ENCODE measurements at places on chromosomes 5 and 9.

- no peak for DNase-seq
Observed at GRCh38 chr9:10925896-10926295, 313.1 kb upstream of the PTPRD start.

GRCh38 chr5:39420482-39421145, 4.2 kb downstream of the DAB2 start:
- DNase-seq, result peak; percentile 25

DNA sequence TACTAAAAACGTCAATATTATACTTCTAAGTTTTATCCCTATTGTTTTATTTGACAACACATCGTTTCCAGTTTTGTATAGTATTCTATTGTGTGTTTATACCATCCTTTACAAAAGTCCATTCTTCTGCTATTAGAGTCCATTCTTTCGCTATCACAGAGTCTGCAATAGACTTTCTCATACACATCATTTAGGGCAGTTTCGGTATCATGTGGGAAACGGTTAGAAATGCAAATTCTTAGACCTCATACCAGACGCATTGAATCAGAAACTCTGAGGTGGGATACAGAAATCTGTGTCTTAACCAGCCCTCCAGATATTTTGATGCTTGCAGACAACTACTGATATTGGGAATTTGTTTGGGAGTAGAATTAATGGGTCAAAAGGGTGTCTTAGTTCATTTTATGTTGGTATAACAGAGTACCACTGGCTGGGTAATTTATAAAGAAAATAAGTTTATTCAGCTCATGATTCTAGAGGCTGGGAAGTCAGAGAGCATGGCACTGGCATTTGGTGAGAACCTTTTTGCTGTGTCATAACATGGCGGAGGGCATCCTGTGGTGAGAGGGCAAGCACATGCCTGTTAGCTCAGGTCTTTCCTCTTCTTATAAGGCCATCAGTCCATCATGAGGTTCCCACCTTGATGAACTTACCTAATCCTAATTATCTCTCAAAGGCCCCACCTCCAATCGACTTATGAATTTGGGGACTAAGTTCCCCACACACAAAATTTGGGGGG, 21.1 kb downstream of the CARTPT start:
- DNase-seq, result no peak

- DNase-seq, result no peak
Observed at GRCh38 chr5:102818345-102818744, 63.2 kb downstream of the PAM start.

DNA sequence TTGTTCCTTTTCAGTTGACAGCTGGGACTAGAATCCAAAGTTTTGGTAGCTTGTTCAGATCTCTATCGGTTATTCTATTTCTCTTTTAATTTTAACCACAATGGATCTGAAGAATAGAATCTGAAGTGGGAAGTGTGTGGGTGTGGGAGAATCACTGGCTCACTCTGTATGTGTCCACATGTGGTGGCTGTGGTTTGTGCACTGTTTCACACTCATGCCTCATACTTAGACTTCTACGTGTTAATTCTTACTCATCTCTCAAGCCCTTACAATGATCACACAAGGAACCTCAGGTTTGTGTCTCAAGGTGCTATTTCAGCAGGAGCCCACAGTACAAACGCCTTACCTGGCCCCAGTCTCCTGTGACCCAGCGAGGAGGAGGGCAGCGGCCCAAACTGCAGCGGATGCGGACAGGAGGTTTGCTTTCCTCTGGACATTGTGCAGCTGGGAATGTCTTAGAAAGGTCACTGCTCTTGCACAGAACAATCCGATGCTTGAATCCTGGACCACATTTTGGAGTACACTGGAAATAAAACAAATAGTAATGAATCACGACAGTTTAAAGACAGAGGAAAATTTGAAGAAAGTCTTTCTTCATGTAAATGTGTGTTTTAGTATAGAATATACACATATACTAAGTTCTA, 309.1 kb downstream of the ADAMTS6 start:
- DNase-seq, result no peak

DNA sequence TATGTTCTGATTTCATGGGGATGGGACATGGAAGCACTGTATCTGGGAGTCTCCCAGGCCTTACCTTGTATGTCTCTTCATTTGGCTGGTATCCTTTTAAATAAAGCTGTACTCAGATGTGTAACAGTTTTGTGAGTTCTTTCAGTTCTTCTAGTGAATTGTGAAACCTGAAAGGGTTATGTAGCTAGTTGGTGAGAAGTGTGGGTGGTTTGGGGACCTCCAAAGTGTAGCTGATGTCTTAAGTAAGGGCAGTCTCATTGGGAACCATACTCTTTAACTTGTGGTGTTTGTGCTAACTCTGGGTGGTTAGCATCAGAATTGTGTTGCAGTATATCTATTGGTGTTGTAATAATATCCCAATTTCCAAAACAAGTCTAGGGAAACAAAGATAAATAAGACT, 166.9 kb upstream of the CCNH start:
- no peak for DNase-seq

- DNase-seq, result no peak
Observed at GRCh38 chr5:177988989-177989625, 6.9 kb downstream of the PROP1 start.

DNA sequence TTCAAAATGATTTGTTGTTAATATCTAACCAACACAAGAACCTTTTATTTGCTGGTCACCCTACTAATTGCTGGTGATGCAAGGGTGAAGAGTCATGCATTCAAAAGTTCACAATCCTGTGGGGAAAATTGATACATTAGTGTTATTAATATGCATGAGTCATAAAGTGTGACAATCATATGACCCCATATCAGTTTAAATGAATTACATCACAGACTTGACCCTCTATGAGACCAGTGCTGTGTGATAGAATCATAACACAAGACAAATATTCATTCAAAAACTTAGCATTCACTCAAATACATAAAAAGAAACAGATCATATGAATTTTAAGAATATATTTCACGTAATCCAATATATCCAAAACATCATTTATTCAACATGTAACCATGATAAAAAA, 304.6 kb upstream of the CDH12 start:
- DNase-seq, result no peak

GRCh38 chr9:95468791-95469190, 48.0 kb downstream of the PTCH1 start:
- DNase-seq, result no peak

- no peak for DNase-seq
Observed at GRCh38 chr5:89823046-89823445, 586.5 kb downstream of the CETN3 start.

GRCh38 chr5:153636670-153637451, 146.4 kb downstream of the GRIA1 start:
- no peak for DNase-seq

GRCh38 chr5:81424728-81425127, 30.8 kb upstream of the ACOT12 start:
- no peak for DNase-seq

DNA sequence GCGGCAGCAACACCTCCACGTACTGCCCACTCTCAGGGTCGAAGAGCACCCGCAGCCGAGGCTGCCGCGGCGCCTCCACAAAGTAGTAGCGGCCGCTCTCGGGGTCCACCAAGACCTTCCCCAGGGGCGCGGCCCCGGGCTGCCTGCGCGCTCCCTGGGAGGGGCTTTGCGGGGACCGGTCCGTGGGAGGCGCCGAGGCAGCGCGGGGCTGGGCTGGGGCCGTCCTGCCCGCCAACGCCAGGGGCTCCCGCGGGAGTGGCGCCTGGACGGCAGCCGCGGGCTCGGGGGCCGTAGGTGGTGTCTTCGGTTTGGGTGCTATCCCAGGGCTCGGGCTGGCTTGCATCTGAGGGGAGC, 2.6 kb upstream of the MZB1 start:
- no peak for DNase-seq

DNA sequence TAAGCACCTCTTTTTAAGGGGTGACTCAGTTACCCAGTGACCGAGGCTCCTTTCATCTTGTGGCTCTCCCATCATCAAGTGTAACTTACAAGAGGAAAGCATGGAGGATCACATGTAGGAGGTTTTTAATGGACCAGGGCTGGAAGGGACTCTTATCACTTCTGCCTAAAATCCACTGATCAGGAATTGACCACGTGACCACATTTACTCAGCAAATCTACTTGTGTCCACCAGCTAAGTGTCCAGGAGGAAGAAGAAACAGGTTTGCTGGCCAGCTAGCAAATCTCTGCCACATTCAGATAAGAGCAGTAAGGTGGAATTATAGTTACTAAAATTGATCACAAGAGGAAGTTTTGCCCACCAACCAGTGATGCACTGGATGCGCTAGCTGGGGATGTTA, 486.0 kb downstream of the ENC1 start:
- DNase-seq, result no peak

GRCh38 chr5:171968531-171968930, 37.9 kb downstream of the FBXW11 start:
- DNase-seq, result no peak

DNA sequence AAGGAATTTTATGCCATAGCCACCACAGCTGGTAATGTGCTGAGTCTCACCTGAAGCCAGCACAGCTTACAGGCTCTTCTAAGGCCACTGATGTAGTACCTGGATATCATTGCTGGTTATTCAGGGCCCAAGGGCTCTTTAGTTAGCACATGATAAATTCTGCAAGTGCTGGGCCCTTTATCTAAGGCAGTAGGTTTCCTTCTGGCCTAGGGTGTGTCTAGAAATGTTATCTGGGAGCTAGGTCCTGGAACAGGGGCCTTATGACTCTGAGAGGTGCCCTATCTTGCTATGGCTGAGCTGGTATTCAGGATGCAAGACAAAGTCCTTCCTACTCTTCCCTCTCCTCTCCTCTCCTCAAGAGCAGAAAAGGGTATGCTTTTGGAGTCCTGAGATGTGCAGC, 1424.5 kb upstream of the NUDT12 start:
- DNase-seq, result no peak

- DNase-seq, result no peak
Observed at GRCh38 chr5:115243412-115243811, 19.3 kb downstream of the PGGT1B start.

DNA sequence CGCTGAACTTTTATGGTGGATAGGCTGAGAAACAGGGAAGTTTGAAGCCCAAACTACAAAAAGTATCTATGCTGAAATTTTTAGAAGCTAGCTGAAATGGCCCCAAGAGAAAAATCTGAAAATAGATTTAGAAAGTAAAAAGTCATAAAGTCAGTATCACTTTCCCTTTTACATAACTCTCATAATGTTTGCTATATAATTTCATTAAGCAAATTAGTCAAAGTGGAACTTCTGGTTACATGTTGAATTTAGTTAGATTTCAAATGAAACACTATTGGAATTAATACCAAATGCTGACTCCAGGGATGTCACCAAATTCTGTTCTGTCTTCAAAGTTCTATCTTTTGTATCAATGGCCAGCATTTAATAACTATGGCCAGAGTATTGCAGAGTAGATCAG, 126.9 kb downstream of the TTC39B start:
- DNase-seq, result no peak

DNA sequence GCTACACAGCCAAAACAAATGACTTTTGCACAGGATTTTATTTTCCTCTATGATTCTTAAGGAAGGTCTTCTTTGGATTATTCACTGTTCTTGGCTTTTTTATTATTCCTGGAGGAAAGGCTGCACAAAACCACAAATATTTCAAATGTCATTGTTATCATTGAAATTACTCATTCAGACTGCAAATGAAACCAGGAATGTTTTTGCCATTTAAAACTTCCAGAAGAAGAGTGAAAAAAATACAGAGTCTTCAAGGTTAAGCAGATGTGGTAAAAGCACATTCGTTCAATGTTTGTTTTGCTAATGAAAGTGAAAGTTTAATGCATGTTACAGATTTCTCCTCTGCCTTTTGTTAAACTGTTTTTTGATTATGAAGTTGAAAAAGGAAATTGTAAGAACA, 238.2 kb downstream of the TLE4 start:
- no peak for DNase-seq

DNA sequence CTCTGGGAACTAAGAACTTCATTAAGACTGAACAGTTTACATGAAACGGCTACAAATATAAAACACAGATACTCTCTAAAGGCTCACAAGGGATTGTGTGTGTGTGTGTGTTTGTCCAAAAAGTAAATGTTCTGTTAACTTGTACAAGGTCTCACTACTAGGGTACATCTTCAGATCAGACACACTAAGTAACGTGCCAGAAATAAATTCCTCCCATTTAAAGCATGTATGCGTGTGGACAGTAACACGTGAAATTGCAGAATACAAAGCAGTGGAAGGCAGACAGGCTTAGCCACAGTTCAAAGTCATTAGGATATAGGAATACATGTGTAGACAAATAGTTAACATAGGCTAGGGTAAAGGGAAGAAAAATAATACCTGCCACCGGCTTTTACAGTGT, 1.8 kb downstream of the BNC2 start:
- no peak for DNase-seq

DNA sequence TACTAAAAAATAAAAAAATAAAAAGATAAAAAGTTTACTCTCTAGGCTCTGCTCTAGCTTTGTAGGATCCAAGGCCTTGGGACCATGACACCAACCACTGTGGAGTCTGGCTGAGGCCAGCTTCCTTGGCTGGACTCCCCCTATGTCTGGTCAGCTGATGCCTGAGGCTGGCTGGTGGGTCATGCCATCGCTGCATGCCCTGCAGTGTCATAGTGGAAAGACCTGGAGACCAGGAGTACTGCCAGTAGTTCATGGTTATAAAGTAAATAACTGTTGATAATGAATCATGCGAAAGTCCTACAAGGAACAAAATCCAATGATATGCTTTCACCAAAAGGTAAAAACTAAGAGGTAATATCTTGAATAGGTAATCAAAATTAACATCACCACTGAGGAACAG, 43.2 kb downstream of the GARNL3 start:
- no peak for DNase-seq

DNA sequence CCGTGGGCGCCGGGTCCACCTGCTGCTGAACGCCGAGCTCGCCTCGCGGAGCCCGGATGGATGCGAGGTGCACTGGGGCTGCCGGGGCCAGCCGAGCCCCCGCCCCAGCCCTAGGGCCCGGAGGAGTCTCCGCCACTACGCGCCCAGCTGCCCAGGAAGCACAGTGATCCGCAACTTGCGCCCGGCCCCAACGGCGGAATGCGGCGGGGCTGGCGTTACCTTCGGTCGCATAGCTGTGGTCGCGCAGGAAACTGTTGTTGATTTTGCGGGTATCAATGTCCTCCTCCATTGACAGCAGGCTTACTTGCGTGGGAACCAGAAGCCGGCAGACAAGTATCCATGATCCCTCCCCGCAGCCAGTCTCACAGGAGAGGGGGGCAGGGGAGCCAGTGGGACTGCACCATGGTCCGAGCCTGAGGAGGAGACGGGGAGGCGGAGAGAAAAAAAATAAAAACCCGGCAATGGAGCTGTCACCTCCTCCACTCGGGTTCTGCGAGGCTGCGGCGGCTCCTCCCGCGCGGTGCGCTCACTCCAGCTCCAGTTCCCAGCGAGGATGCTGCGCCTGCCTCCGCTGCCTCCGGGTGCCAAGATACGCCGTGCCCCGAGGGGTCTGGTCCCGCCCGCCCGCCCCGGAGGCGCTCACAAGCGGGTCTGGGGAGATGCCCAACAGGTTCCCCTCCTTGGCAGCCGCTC, 628 bp downstream of the PPP2R2B start:
- peak; percentile 84 for DNase-seq

DNA sequence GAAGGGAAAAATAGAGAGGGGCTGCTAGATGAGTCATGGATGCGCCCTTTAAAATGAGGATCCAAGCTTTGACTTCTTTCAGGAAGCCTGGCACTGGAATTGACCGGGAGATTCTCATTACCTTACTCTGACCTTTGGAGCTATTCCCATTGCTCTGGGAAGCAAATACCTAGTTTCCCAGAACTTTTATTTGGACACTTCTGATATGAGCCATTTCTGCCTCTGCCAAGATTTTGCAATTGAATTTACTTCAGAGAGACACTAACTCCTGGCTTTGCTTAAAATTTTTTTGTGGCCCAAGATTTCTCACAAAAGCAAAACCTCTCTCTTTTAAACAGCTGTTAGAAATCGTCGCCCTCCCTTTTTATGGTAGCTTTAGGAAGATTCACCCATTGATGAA, 15.7 kb upstream of the AGXT2 start:
- no peak for DNase-seq

- DNase-seq, result peak; percentile 75
Observed at GRCh38 chr9:35110327-35110761, 5.3 kb downstream of the ATOSB start.

Measured in amygdala (tissue), 56 donors.